Activated naive CD8-positive, alpha-beta T cell treated with anti-CD3 and anti-CD28 coated beads for 36 hours (primary cell): ENCODE measurements at places on chromosomes 2 and 18.

DNA sequence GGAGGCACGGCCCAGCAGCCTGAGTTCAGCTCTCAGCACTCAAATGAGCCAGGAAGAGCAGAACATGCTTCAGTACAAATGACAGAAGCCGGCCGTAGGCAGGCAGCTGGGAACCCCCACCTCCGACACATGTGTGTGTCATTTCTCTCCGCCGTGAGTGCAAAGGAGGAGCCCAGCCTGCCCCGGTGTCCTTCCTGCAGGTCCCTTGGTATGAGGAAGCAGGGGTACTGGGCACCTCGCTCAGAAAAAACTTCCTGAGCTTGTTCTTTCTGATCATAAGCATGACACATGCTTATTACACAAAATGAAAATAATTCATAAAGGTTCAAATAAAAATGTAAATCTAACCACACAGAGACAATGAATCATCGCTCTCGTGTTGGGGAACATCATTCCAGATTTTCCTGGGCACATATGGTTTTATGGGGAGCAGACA lies 35.3 kb downstream of the KCNF1 start:
- DNase-seq: no peak

GRCh38 chr2:47198985-47199451 lies 43.9 kb upstream of the STPG4 start:
- no peak for DNase-seq

DNA sequence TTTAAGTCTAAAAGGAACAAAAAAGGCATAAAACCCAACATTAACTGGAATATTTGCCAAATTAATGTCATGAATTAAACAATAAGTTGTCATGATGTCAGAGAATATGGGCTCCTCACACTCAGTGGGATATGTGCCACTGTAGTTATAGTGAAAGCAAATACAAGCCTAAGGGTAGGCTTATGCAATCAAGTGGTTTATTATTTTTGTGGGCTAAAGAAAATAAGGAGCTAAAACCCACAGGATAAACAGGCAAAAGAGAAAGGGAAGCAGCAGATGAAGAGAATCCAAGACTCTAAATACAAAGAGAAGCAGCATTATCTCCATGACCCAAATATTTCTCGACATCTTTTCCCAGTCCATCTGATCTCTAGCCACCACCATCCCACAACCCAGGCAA lies 17.5 kb downstream of the YWHAQ start:
- DNase-seq: no peak

DNA sequence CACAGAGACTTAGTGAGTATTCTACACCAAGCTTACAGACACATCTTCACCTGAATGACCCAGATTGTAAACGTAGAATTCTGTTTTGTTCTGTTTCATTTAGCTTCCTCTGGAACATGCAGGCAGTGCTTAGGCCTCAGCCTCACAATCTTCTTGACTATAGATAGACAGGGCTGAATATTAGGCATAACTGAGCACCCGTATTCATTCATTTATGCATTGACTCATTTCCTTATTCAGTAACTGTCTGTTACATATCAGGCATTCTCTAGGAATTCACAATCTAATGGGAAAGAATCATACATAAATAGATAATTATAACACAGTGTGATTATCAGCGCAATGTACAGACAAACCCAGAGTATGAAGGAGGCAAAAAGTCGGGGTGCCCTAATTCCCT lies 124.9 kb upstream of the ETAA1 start:
- DNase-seq: no peak

DNA sequence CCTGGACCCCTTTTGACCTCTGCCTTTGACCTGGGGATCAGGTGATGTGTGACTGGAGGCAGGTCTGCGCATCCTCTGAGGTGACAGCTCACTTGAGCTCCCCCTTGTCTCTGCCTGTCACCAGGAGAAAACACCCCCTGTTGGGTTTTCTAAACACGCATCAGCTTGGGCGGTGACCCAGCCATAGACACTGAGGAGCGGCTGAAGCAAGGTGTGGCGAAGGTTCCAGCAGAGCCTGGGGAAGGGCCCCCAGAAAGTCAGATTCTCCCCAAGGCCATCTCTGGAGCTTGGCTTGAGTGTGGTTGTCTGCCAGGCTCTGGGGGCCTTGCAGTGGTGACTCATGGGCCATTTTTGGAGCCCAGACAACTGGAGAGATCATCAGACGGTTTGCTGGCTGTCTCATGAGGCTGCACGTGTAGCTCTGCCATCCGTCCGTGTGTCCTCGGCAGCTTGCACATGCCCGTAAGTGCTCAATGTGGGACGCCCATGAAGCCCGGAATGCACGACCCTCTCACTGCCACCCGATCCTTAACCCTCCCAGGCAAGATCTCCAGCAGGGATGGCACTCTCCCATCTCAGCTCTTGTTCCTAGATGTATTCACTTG lies 29.4 kb downstream of the SIX3 start:
- DNase-seq: no peak

- DNase-seq: no peak
These were observed 64.5 kb downstream of the TMEM131 start for GRCh38 chr2:97931118-97931857.
